ENCODE measurements at places on chromosomes 5 and 9. TPM values are rescaled to one million over a fixed set of nuclear protein-coding genes. Genes with fewer than 3 reads are reported as not detected.

Gene ADAMTS13
- total RNA-seq = 5.1 TPM

Gene SH3PXD2B
- 72.9 TPM for total RNA-seq

Gene INSYN2B
- total RNA-seq = not detected

- H3K27ac ChIP-seq = no peak overlapping the region
- DNase-seq = no peak
- no peak overlapping the region for H3K4me3 ChIP-seq
- peaks cover 26% of the 10 kb centered on the region for H3K4me1 ChIP-seq
Measured at GRCh38 chr9:130845254-130845653, 10.2 kb downstream of the ABL1 start.

- H3K27ac ChIP-seq = no peak overlapping the region
- no peaks in the 10 kb centered on the region for H3K4me1 ChIP-seq
- H3K27me3 ChIP-seq = peaks cover 7% of the 10 kb centered on the region
- peak overlapping the region; percentile 59 for H3K4me3 ChIP-seq
- no peak for DNase-seq
- no peaks in the 10 kb centered on the region for H3K36me3 ChIP-seq
Measured at GRCh38 chr5:68216245-68217046, 890 bp downstream of the PIK3R1 start.

- no peak for DNase-seq
- peaks cover 3% of the 10 kb centered on the region for H3K36me3 ChIP-seq
- peak within 1 kb of the TSS; percentile 86 for H3K4me3 ChIP-seq
- H3K4me1 ChIP-seq = peaks cover 36% of the 10 kb centered on the region
Measured at GRCh38 chr9:120876842-120877240, at the start of gene PHF19. PHF19 (minus strand) TSS chr9:120877188; CDS start chr9:120874741, 2,447 bp downstream.

GRCh38 chr5:150000990-150001659, 586 bp downstream of the HMGXB3 start:
- DNase-seq = no peak
- H3K36me3 ChIP-seq = no peaks in the 10 kb centered on the region
- peak overlapping the region; percentile 92 for H3K4me3 ChIP-seq
- no peaks in the 10 kb centered on the region for H3K27me3 ChIP-seq

GRCh38 chr5:115542086-115542485, 2.5 kb downstream of the FEM1C start:
- no peaks in the 10 kb centered on the region for H3K27me3 ChIP-seq
- DNase-seq = no peak
- H3K4me3 ChIP-seq = peak overlapping the region; percentile 97

GRCh38 chr9:74865177-74865576, 22.5 kb downstream of the TRPM6 start:
- no peak overlapping the region for H3K27ac ChIP-seq
- no peak for DNase-seq
- H3K4me3 ChIP-seq = no peak overlapping the region
- H3K4me1 ChIP-seq = no peaks in the 10 kb centered on the region
- H3K27me3 ChIP-seq = no peaks in the 10 kb centered on the region

DNA sequence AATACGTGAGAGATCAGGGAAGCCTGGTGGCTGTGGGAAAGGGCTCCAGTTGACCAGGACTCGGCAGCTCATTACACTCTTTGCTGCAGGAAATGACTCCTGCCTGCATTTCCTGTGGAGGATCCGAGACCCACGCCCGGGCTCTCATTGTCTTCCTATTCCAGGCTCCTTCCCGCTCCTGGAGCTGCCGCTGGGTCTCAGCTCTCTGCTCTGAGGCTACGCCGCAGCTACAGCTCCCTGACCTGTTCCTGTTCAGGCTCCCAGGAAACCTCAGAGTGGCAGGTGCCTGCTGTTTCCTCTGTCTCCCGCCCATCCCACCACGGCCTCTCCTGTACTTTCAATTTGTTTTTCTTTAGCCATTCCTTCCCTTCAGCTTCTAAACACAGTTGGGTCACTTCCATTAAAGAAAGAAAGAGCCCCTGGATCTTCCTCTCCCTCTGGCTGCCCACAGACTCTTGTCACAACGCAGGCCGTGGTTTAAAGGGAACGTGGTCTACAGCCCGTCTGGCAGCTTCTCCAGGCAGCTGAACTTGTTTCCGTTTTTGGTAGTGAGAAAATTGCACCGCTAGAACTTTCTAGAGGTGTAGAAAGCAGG, 71.5 kb downstream of the IL6ST start:
- H3K36me3 ChIP-seq = no peaks in the 10 kb centered on the region
- no peak overlapping the region for H3K4me3 ChIP-seq
- H3K27ac ChIP-seq = no peak overlapping the region
- H3K27me3 ChIP-seq = no peaks in the 10 kb centered on the region
- no peak for DNase-seq
- H3K4me1 ChIP-seq = no peaks in the 10 kb centered on the region

All from H1 (cell line).